CD4-positive, CD25-positive, alpha-beta regulatory T cell (primary cell): ENCODE measurements at places on chromosomes 7 and 10. TPM values are rescaled to one million over a fixed set of nuclear protein-coding genes. Genes with fewer than 3 reads are reported as not detected.

GRM8 gene
- polyA plus RNA-seq, result not detected

CLRN3 gene
- polyA plus RNA-seq, result not detected

PNLIPRP1 gene
- not detected for polyA plus RNA-seq

HOXA4 gene
- not detected for polyA plus RNA-seq

SLC25A28 gene
- 24.4 TPM for polyA plus RNA-seq

LRRD1 gene
- polyA plus RNA-seq, result not detected

SPDYE8 gene
- polyA plus RNA-seq, result not detected

KLF14 gene
- polyA plus RNA-seq, result not detected

GCK gene
- polyA plus RNA-seq, result 0.50 TPM

NOS3 gene
- 7.4 TPM for polyA plus RNA-seq
